ENCODE measurements at places on chromosomes 4 and X. TPM values are rescaled to one million over a fixed set of nuclear protein-coding genes. Genes with fewer than 3 reads are reported as not detected.

The SOX3 gene
- total RNA-seq, result 3.4 TPM

The SPARCL1 gene
- 0.38 TPM for total RNA-seq

The CD38 gene
- total RNA-seq, result 0.34 TPM

The GDPD2 gene
- 4.0 TPM for total RNA-seq

The PLP1 gene
- total RNA-seq, result 55.3 TPM

The PRSS12 gene
- 14.1 TPM for total RNA-seq

The NEIL3 gene
- total RNA-seq, result 4.0 TPM

The NDP gene
- 1.1 TPM for total RNA-seq

The RAB33B gene
- total RNA-seq, result 7.8 TPM

The SERPINA7 gene
- not detected for total RNA-seq

The IBSP gene
- total RNA-seq, result not detected

- no peak for DNase-seq
These were observed 10.0 kb upstream of the AP1S2 start for GRCh38 chrX:15864629-15865028.

DNA sequence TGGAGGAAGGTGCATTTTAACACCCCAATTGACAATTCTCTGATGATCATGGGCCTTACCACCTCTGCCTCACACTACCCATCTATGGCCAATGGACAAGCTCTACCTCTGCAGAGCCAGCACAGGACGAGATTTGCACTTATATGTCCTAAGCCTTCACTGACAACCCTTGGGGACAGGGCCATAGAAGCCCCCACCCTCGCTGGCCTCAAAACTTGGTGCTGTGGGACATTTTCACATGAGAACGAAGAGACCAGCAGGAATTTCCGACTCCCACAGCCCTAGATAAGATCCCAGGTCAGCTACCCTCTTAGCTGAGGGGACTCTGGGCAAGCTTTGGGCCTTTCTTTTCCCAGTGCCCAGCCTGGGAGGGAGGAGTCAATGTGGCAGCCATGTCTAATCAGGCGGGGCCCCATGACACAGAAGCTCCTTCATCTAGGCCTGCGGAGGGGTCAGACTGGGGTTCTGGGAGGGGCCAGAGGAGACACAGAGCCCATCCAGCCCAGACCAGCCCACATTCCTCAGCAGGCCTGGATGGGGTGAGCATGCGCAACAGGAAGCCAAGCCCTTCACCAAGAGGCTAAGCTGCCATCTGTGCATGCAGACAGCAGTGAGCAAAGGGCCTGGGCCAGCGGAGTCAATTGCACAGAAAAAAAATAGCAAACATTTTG lies 12.1 kb downstream of the PJA1 start:
- DNase-seq, result peak; percentile 74

DNA sequence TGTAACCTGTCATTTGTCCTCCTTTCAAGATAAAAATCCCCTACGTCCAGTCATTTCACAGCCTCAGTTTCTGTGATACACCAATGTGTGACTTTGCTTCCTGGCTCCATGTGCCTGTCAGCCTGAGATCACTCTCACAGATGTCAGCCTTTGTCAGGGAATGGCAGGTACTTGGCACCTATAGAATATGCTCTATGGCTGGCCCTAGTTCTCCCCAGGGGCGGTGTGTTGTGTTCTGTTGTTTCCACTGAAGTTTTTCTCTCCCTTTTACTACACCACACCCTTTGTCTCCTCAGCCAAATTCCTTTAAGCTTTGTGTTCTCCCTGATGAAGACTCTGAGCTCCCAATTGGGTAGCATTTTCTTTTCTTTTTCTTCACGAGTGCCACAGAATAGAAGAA lies 81.7 kb downstream of the ALPK1 start:
- no peak for DNase-seq

GRCh38 chr4:42398871-42399331 lies 1.6 kb downstream of the SHISA3 start:
- DNase-seq, result no peak

GRCh38 chr4:48133669-48134068 lies 381 bp downstream of the TXK start:
- no peak for DNase-seq

- DNase-seq, result no peak
These were observed 644.1 kb upstream of the PITX2 start for GRCh38 chr4:111266937-111267336.

DNA sequence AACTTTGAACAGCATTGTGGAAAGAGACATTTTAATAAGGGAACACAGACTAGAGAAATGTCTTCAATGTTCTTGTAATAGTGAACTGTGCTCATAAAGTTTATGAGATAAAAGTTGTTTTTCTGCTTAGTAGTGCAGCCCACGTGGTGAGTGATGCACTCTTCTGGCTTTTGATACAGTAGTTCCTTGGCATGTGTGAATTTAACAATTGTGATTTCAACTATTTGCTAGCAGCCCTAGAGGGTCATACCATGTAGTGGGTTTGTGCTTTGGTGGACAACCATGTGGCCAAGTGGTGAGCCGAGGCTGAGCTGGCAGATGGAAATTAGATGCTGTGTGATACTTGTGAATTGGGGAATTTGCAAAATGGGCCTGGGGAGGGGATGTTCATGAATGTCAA lies 116.2 kb upstream of the SLC4A4 start:
- DNase-seq, result no peak

DNA sequence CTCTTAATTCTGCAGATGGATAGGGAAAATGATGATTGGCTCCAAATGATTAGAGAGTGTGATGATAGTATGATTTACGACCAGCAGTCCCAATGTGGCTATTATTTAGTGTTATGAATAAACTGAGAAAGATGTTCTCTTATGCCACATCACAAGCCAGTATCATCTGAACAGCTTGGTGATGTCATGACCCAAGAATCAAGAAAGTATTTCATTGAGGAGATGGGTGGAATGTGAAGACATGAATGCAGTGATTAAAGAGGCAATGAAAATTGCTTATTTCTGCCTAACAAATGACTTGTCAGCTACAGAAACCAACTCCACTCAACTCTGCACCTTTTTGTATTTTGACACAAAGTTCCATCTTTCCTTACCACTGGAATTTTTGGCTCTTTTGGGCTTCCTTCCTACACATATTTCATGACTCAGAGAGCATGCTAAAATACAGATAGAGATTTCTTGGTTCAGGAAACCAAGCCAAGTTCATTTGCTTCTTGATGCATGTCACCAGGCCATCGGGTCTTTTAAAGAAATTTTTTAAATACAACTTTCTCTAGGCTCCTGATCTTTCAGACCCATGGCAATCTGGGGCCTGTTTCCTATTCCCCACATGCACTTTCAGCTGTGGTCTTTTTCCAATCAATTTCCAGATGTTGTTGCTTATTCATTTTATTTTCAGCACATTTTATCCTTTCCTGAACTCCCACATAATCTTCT lies 174.2 kb downstream of the HHIP start:
- DNase-seq, result no peak

DNA sequence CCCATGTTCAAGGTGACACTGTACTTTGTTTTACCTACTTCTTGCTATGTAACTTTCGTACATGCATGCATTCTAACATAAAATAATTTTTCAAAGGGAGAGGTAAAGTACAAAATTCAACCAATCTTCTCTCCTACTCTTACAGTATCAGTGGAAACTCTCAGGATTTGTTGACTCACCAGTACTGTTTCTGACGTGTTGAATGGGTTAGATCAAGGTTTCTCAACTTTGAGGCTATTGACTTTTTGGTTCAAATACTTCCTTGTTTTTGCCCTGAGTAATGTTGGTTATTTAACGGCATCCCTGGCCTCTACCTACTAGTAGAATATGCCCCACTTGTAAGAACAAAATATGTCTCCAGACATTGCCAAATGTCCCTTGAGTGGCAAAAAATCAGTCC lies 94.6 kb upstream of the SMAD1 start:
- no peak for DNase-seq

- DNase-seq, result no peak
These were observed 41.0 kb upstream of the KLHL34 start for GRCh38 chrX:21699136-21699535.

GRCh38 chrX:40644176-40644575 lies 3.2 kb downstream of the CXorf38 start:
- no peak for DNase-seq

DNA sequence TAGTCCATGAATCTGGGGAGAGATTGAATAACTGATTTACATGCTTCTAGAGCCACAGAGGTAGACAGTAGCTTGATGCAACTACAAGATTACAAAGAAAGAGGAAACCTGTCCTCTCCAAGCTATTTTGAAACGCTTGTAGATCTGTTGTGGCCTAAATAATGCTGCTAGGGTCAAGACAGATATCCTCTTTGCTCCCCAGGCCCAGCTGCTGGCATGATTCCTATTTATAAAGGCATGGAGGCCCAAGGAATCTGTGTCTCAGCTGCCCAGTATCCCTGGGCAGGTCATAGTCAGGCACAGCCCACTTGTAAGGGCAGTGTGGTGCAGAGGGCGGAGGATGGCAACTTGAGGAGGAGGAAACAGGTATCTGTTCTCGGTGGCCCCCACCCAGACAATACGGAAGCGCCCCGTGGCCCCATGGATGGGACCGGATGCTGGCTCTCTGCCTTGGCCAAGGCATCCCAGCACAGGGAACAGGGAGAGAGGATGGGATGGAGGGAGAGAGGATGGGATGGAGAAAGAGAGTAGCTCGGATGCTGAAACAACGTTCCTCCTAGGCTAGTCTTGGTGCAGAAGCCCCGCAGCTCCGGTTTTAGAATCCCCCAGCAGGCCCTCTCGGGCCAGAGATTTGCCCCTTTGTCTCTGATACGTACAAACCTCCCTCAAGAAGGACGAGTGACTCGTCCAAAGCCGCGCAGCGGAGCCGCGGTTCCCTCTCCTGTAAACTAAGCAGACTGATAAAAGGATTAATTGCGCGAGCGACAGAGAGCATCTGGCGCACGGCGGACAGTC lies 767 bp upstream of the SMIM20 start:
- DNase-seq, result no peak

- DNase-seq, result no peak
These were observed 864.1 kb upstream of the PCDH10 start for GRCh38 chr4:132284910-132285426.

- no peak for DNase-seq
These were observed 73.3 kb upstream of the STX18 start for GRCh38 chr4:4614925-4615678.

GRCh38 chrX:151703487-151703886 lies 8.2 kb downstream of the PRRG3 start:
- DNase-seq, result no peak

- no peak for DNase-seq
These were observed 294.9 kb upstream of the ZCCHC13 start for GRCh38 chrX:74009041-74009440.

Data from type B pancreatic cell (in vitro differentiated cells).